AG20443 (cell line): ENCODE measurements at places on chromosomes 1 and 21.

GRCh38 chr1:200317236-200317635 is 92.6 kb downstream of the ZNF281 start:
- DNase-seq: no peak

DNA sequence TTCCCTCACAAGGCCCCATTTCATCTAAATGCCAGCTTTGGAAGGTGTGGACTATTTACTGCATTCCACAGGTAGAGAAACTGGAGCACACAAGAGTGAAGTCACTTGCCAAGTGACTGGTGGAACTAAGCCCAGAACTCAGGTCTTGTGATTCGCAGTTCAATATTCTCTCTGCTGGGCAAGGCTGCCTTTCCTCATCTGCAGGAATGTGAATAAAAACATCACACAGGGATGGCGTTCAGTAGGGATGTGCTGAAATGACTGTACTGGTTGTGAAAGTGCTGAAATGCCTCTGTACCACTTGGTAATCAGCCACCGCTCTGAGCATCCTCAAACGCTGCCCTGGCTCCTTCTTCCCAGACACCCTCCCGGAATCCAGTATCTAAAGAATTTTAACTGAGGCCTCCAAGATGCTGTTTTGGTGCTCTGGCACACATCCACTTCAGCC is 145.6 kb downstream of the HIVEP3 start:
- peak; percentile 88 for DNase-seq

DNA sequence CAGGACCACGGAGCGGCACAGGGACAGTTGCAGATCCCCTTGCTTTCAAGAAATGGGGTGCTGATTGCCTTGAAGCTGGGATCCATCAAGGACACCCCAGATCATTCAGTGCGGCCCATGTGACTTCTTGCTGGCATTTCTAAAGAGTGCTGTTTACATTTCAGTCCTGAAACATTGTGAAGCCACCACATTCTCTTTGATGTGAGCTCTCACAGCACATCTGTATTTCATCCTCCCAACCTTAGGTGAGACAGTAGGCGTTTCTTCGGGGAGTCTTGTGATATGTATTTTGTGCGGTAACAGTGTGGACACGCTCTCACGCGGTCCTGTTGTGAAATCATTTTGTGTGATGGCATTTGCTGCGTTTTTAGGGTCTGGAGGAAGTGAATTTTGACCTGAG is 57.2 kb downstream of the CACHD1 start:
- no peak for DNase-seq

GRCh38 chr21:41321908-41322495 is 5.4 kb downstream of the FAM3B start:
- no peak for DNase-seq

- DNase-seq: no peak
Measured at GRCh38 chr1:119312500-119312899, 56.1 kb upstream of the HAO2 start.

GRCh38 chr1:159088050-159088449 is 11.5 kb upstream of the AIM2 start:
- peak; percentile 73 for DNase-seq

- DNase-seq: no peak
Measured at GRCh38 chr1:208101661-208102431, 142.3 kb downstream of the PLXNA2 start.

GRCh38 chr1:50972766-50973165 is 2.7 kb downstream of the CDKN2C start:
- no peak for DNase-seq

- DNase-seq: no peak
Measured at GRCh38 chr1:207186503-207186902, 82.5 kb downstream of the C4BPA start.

- no peak for DNase-seq
Measured at GRCh38 chr1:156905651-156906050, 12.1 kb downstream of the PEAR1 start.

- DNase-seq: no peak
Measured at GRCh38 chr1:76075877-76076276, 1.3 kb downstream of the ST6GALNAC3 start.

- DNase-seq: peak; percentile 78
Measured at GRCh38 chr1:246632281-246633168, 66.3 kb downstream of the CNST start.

- DNase-seq: no peak
Measured at GRCh38 chr1:72830606-72831390, 548.5 kb upstream of the NEGR1 start.

DNA sequence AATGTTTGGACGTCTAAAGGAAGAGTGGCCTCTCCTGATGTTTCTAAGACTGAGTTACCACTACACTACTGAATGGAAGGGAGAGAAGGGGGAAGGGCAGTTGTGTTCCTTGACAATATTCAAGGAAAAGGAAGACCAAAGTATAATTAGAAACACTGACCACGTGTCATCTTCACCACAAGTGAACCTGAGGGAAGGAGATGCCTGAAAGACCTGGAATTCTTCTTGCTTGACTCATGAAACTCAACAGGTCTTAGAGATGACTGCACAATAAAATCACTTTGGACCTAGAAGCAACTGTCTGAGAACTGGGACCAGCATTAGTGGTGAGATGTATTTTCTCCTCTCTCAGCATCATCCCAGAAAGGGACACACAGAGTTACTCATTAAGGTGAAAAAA is 56.7 kb downstream of the PTPN14 start:
- DNase-seq: no peak

- DNase-seq: no peak
Measured at GRCh38 chr1:209041927-209042326, 541.6 kb upstream of the CAMK1G start.

- DNase-seq: no peak
Measured at GRCh38 chr1:8166406-8166805, 140.3 kb upstream of the ERRFI1 start.

GRCh38 chr1:183837062-183837461 is 32.1 kb downstream of the RGL1 start:
- DNase-seq: no peak

- DNase-seq: no peak
Measured at GRCh38 chr1:90952906-90953305, 68.9 kb downstream of the ZNF644 start.

- no peak for DNase-seq
Measured at GRCh38 chr21:26554365-26554764, 18.7 kb downstream of the CYYR1 start.

- DNase-seq: no peak
Measured at GRCh38 chr1:8323706-8324105, 5.8 kb downstream of the SLC45A1 start.

GRCh38 chr1:1630191-1630964 is 1.6 kb upstream of the MMP23B start:
- DNase-seq: peak; percentile 55

DNA sequence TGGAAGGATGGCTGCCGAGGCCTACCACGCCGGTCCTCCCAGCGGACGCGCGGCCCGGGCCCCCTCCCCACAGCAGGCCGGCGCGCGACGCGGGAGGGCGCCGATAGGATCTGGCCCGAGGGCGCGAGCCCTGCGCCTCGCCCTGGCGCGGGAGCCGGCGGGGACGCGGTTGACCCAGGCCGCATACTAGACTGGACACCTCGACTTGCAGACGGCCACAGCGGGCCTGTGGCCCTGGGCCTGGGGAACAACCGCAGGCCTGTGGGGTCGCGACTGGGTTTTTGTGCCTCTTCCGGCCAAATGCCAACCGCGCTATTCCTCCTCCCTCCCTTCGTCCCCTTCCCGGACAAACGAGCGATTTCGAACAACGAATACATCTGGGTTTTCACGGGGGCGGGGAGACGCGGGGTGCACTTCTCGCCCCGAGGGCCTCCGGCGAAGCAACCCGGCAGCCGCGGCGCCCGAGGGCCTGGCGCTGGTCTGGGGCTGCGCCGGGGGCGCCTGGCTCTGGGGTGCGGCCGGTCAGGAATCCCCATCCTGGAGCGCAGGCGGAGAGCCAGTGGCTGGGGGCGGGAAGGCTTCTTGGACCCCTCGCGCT is 2.4 kb downstream of the NHLH2 start:
- peak; percentile 30 for DNase-seq

- no peak for DNase-seq
Measured at GRCh38 chr1:113652771-113653170, 106.5 kb downstream of the PHTF1 start.

DNA sequence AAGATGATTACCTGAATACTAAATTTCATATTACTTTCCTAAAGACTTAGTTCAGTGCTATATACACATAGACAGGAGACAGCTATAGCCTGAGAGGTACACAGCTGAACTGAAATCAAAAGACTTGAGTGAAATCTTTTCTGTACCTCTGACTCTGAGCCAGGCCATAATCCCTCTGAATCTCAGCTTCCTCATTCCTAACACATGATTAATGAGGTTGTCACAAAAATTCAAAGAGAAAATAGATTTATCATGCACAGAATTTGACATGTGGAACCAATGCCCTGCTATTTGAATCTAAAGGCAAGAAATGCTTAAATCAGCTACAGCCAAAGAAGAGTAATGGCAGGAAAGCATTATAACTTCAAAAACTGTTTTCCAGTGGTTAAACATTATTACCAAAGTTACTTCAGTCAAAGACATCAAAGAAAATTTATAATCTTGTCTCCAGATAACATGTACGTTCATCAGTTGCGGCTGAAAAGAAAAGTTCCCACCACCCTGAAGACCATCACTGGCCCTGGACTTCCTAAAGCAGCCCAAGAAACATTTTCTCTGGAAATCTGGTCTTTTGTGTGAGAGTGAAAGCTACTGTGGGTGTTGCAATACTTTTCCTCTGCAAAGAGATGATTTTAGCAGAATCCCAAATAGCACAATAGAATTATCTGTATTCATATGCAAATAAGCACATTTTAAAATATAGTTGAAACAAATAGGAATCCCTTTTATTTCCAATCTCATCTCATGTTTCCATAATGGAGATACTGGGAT is 13.8 kb upstream of the ATP1A1 start:
- no peak for DNase-seq

DNA sequence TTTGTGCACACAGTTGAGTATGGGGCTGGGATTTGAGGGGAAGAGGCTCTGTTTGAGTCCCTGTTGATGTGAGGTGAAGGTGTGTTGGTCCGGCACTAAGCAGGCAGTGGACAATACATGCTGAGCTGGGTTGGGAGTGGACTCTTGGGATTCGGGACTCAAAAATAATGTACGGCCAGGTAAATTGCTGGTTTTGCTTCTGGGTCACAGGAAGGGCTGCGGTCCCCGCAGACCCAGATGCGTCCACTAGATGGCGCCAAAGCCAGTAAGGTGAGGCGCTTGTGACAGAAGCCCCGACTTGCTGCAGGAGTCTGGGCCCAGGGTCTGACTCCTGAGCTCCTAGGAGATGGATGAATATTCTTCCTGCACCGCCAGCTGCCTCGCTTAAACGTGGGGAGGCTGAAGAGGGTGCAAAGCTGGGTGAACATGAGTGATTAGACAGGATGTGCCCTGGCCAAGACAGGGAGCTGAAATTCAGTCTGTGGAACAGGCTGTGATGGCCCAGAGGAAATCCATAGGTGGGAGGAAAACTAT is 61.4 kb downstream of the ACBD3 start:
- DNase-seq: peak; percentile 84
